ENCODE measurements at places on chromosomes 2 and 18. TPM values are rescaled to one million over a fixed set of nuclear protein-coding genes. Genes with fewer than 3 reads are reported as not detected.

Gene REG3G
- total RNA-seq, result not detected

DNA sequence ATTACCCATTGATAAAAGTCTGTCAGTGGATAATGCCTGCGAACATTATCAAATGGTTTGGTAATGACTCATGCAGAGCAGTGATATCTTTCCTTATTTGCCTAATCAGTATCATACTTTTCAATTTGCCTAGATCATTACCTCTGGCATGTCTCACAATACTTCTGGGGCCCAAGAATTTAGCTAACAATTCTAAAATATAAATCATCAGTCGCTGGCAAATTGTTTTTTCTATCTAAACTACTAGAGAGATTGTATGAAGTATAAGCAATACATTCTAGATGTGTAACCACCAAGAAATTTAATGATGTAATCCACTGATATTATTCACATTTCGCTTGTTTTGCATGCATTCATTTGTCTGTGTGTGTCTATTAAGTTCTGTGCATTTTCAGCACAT lies 191.2 kb upstream of the CDH19 start:
- no peak for DNase-seq

DNA sequence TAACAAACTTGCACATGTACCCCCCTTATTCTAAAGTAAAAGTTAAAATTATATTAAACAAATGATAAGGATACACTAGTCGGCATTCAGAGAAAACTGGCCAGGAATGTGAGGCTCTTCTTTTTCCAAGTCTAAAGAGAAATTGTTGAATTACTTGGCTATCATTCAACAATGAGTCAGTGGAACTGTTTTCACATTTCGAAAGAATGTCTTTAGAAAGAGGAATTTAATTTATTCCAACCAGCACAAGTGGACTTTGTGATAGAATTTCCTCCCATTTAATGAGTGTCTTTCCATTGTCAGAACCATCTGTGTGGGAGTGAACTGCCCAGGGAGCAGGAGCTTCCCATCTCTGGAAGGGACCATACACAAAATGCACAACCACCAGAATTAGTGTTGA lies 792.2 kb downstream of the EPHA4 start:
- DNase-seq, result no peak

GRCh38 chr2:119536211-119536610 lies 8.0 kb upstream of the CFAP221 start:
- no peak for DNase-seq

- no peak for DNase-seq
Observed at GRCh38 chr2:24613154-24613814, 122.2 kb downstream of the NCOA1 start.

DNA sequence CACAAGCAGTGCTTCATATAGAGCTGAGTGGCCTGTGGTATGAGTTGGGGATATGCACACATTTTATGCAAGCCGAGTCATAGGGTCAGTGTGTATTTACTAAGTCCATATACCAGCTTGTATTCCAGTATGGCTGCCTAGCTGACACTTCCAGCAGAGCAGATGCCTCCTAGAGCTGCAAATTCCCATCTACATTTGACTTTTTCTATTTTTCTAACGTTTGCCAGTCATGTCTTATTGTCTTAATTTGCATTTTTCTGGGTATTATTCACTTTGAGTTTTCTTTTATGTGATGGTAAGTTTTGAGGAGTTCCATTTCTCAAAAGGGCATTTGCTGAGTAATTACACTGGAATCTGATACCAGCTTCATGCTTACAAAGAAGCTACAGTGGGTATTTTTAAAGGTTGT lies 334.5 kb upstream of the CDH2 start:
- DNase-seq, result no peak

Gene DOK6
- total RNA-seq, result 4.1 TPM

GRCh38 chr2:71210292-71210691 lies 16.6 kb downstream of the PAIP2B start:
- DNase-seq, result no peak

DNA sequence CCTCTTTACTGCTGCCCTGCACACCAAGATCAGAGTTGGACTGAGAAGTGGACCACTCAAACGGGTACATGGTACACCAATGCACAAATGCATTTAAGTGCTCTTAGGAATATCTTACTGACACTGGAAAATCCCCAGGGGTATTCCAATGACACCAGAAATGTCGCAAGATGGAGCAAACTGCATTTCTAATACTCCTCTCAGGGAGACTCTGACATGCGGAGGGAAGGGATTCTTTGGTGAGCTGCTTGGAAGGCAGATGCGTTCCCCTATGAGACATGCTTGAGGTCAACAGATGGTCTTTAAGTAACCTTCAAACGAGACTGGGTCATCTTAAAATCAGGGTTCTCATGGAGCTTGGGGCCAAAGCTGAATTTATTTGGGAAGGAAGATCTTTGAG lies 521.8 kb upstream of the TCF4 start:
- DNase-seq, result no peak

- DNase-seq, result no peak
Observed at GRCh38 chr2:86238354-86238753, 39.1 kb downstream of the MRPL35 start.

Gene SH2D6
- not detected for total RNA-seq

DNA sequence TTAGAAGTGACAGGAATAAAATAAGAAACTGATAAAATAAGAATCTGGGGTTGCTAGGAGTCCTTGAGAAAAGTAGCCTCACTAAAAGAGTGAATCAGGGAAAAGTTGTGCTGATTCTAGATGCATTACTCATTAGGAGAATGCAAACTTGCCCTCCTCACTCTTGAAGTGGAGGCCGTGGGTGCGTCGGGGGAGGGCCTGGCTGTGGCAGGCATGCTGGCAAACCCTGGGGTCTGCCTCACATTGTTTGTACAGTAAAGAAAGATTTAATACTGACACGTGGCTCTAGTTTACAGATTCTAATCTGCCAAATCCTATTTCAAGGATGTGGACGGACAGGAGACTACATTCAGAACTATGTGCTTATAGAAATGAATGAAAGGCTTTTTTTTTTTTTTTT lies 41.9 kb downstream of the TANC1 start:
- no peak for DNase-seq

- no peak for DNase-seq
Observed at GRCh38 chr2:51807229-51807628, 775.3 kb upstream of the NRXN1 start.

Gene CDH7
- not detected for total RNA-seq

DNA sequence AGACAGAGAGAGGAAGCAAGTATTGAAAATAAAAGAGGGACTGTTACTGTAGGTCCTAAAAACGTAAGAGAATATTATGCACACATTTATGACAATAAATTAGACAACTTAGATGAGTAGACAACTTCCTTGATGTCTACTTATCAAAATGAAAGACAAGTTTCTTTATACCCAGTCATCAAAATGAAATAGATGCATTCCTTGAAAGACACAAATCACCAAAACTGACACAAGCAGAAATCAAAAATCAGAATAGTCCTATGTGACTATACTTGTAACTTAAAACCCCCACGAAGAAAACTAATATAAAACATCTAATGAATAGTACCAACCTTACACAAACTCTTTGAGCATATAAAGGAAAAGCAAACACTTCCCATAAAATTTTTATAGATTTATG lies 14.5 kb downstream of the RTN4 start:
- DNase-seq, result no peak

DNA sequence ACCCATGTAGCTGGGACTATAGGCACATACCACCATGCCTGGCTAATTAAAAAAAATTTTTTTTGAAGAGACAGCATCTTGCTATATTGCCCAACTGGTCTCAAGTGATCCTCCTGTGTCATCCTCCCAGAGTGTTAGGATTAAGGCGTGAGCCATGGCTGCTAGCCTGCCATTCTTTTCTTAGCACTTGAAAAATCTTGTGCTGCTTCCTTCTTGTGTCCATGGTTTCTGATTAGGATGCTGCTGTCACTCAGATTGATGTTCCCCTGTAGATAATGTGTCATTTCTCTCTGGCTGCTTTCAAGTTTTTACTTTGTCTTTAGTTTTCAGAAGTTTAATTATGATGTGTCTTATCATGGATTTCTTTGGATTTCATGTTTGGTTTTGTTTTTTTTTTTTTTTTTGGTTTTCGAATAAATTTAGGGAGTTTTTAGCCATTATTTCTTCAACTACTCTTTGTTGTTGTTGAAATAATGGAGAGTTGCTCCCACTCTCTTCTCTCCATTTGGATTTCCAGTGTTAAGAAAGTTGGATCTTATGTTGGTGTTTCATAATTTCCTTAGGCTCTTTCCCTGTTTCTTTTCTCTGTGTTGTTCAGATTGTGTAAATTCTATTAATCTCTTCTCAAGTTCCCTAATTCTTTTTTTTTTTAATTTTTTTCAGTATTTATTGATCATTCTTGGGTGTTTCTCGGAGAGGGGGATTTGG lies 2.5 kb downstream of the ATP9B start:
- no peak for DNase-seq

Gene PSMG2
- total RNA-seq, result 64.1 TPM

Gene DSG4
- total RNA-seq, result not detected

DNA sequence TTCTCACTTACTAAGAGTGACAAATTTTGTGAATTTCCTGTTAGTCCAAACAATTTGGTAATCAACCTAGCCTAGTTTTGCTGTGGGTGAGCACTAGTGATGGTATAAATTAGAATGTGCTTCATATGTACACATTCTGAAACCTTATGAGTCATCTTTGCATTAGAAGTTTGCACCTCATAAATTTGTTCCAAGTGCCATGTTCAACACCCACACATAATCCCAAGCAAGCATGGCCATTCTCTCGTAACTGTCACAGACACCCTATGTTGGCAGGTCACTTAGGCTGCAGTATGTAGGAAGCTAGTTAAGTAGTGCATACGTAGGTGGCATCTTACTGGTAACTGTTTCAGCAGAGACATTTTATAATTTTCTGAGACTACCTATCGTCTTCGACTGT lies 46.9 kb downstream of the NAB1 start:
- no peak for DNase-seq

GRCh38 chr2:110211938-110212858 lies at the start of gene MTLN:
Gene MTLN, minus strand, starts transcription at chr2:110212547. Its CDS starts 22 bp downstream, at chr2:110212525.
- no peak for DNase-seq

DNA sequence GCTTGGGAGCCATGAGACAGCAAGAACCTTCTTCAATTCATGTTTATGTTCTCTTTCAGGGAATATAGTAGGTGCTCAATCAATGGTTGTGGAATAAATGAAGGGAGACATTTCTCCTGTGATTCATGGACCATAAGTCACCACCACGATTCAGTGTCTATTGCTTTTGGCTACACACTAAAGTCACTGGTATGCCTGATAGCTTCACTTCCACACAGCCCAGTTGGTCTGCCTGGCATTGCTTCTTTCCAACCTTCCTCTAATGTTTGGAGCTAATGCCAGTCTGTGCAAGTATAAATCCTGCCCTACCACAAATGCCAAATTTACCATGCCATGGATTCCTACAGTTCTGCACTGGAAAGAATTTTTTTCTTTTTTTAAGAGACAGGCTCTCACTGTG lies 1.3 kb upstream of the CXCR1 start:
- DNase-seq, result no peak

GRCh38 chr2:229674830-229675530 lies 39.4 kb downstream of the DNER start:
- DNase-seq, result no peak

DNA sequence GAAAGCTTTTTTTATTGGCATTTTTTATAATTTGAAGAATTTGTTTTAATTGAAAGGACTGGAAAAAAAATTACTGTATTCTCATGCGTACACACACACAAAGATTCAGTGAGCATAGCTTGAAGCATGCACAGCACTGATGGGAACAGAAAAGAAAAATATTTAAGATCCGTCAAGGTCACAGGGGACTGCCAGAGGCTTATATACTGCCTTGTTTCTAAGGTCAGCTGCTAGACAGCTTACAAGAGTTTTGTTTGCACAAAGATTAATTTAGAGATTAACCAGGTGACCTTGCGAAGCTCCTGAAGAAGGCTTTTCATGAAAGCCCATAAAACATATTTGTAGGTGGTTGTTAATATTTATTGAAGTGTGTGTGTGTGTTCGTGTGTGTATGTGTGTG lies 396.3 kb downstream of the TRIB2 start:
- no peak for DNase-seq

DNA sequence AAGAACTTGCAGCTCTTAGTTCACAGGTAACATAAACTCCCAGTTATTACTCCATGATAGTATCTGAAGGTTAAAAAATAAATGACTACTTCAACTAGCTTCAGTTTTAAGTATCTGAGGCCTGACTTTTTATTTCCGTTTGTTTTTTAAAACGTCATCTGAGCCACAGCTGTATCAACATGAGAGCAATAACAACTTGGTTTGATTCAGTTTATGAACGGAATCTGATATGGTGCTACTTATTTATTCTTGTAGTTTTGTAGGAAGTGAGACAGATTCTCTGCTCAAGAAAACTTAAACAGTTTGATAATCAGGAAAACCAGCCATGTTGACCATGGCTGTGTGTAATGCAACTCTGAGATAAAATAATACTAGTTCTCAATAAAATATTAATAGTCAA lies 34.9 kb downstream of the NAB1 start:
- DNase-seq, result no peak

DNA sequence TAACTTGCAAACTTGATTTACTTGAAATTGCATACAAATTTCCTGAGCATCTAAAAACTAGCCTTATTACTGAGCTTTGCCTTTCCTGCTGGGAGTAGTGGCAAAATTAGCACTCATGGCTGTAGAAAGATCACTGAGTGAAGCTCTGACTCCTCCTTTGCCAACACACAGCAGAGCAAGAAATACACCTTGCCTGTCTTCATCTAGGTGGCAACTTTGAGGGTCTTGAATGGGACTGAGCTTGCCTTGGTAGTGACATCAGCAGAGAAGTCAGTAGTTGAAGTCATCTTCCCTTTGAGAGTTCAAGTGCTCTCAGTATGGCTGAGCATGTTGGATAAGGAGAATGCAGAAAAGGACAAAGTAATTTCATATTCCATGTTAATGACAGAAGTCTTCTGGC lies 5.9 kb downstream of the RRM2 start:
- DNase-seq, result no peak

- peak; percentile 68 for DNase-seq
Observed at GRCh38 chr2:105721991-105722511, 22.7 kb upstream of the NCK2 start.

DNA sequence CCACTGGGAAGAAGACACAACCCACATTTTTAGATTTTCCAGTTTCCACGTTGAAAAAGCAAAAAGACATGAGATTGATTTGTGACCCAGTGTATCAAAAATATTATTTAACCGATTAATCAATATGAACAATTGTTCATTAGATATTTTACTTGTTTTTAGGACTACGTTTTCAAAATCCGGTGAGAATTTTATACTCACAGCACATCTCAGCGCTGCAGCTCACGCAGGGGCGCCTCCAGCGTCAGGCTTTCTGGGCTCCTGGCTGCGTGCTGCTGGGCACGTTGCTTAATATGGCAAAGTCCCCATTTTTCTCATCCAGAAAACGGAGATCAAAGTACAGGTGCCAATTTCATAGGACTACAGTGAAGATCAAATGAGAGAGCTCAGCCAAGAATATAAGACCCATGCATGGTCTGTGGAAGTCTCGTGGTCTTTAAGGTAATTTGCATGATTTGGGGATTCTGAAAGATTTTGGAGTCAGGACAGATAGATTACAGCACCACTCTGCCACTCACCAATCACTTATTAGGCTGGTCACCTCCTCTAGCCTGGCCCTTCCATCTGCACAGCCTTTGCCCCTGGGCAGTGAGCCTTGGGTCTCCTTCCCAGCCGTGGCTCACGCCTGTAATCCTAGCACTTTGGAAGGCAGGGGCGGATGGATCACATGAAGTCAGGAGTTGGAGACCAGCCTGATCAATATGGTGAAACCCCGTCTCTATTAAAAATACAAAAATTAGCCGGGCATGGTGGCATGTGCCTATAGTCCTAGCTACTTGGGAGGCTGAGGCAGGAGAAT lies 36.2 kb downstream of the PTPN18 start:
- peak; percentile 89 for DNase-seq
